Stimulated activated CD8-positive, alpha-beta memory T cell treated with anti-CD3 and anti-CD28 coated beads, Interleukin-15, amount 100 ng/mL, for 48 hours (primary cell): ENCODE measurements at places on chromosomes 4 and X.

DNA sequence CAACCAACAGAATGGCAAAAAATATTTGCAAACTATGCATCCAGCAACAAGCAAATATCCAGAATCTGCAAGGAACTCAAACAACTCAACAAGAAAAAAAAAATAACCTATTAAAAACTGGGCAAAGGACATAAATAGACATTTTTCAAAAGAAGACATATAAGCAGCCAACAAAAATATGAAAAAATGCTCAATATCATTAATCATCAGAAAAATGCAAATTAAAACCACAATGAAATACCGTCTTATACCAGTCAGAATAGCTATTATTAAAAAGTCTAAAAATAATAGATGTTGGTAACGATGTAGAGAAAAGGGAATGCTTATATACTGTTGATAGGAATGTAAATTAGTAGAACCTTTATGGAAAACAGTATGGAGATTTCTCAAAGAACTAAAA, 53.4 kb downstream of the WDR19 start:
- no peak for DNase-seq

- no peak for DNase-seq
Observed at GRCh38 chrX:25067271-25068172, 51.8 kb upstream of the ARX start.

DNA sequence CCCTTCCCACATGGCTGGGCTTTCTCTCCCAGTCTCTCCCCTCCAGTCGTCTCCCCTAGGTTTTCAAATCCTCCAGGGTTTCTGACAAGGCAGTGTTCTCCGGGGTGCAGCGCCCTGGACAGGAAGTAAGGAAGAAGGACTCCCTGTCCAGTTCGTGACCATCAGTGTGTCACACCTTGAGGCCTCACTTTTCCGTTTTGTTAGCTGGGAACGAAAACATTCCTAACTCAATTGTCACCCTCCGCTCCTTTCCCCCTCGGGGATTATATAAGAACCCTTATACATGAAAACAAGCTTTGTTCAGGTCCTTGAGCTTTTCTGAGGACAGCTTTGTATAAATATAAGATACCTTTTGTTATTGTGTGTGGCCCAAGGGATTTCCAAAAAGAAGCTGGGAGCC, 92.1 kb downstream of the KDR start:
- no peak for DNase-seq

GRCh38 chrX:39974270-39974669, 123.5 kb downstream of the BCOR start:
- no peak for DNase-seq

- no peak for DNase-seq
Observed at GRCh38 chrX:23888887-23889501, 18.7 kb downstream of the APOO start.

DNA sequence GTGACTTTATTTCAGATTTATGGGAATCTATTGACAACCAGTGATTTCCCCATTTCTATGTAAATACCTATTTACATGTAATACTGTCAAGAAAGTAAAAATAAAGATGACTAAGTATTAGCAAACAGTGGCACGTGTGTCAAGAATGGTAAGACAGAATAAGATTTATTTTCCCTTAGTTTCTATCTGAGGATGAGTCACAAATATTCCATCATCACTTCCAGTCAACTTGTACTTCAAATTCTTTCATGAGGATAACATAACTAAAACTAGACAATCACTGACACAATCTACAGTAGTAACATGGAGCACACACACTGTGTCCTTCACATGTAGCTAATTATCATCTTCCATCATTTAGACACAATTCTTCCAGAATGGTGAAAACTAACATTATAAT, 625.3 kb upstream of the PCDH7 start:
- DNase-seq, result no peak

GRCh38 chr4:186058253-186058979, 10.5 kb upstream of the TLR3 start:
- no peak for DNase-seq

GRCh38 chrX:139931646-139932072, 1.2 kb downstream of the ATP11C start:
- DNase-seq, result no peak

- DNase-seq, result no peak
Observed at GRCh38 chr4:60579335-60579734, 620.8 kb upstream of the ADGRL3 start.

DNA sequence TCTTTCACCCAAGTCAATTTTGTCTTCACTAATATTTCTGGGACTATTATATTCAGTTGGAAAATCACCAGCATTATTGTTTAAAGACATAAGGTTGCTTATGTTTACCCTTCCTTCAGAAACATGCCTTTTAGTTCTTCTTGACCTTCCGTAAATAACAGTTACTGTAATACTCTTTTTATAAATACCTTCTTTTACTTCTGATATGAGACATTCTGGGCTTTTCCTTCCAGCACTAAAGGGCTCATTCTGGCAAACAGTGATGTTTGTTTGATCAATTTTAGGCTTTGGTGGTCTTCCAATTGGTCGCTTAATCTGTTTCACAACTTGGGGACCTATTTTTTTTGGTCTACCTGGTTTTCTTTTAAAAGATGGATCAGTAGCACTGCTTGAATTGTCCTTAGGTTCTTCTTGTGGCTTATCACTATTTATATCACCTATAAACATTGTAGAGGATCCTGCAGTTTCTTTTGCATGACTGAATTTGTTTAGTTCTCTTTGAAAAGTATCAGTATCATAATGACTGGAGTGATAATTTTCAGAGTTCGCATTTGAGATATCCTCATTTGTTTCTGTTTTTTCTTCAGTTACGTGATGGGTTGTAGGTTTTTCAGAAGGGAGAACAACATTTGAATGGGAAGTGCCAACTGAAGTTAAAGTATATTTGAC, 64.8 kb downstream of the NCAPG start:
- no peak for DNase-seq
